ENCODE measurements at places on chromosomes 16 and 17.

GRCh38 chr16:85916141-85916890, 17.4 kb downstream of the IRF8 start:
- no peaks in the 10 kb centered on the region for H3K36me3 ChIP-seq
- peak; percentile 74 for DNase-seq
- H3K4me1 ChIP-seq = peaks cover 11% of the 10 kb centered on the region
- H3K4me3 ChIP-seq = no peak overlapping the region
- H3K27me3 ChIP-seq = peaks cover 3% of the 10 kb centered on the region

- H3K4me1 ChIP-seq = no peaks in the 10 kb centered on the region
- H3K36me3 ChIP-seq = no peaks in the 10 kb centered on the region
- H3K27me3 ChIP-seq = peaks cover 11% of the 10 kb centered on the region
- no peak for DNase-seq
- H3K4me3 ChIP-seq = no peak overlapping the region
These were observed 83.8 kb downstream of the NETO2 start for GRCh38 chr16:47059991-47060390.

DNA sequence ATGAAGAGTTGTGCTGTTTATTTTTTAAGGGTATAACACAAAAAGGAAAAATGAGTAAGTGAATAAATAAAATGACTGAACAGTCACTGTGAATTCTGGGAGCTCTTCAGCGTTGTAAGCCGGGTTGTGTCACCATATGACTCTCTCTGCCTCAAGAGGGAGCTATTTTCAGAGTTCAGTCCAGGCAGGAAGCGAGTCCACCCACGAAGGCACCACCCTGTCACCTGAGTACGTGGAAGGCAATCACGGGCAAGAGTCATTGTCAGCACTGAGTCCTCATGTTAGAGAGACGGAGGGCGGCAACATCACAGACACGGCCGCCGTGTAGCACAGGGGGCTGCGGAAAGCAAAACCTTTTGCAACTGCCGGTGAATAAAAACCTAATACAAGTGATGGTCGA, 227.6 kb downstream of the UTP18 start:
- no peaks in the 10 kb centered on the region for H3K36me3 ChIP-seq
- no peaks in the 10 kb centered on the region for H3K4me1 ChIP-seq
- no peak overlapping the region for H3K27ac ChIP-seq
- DNase-seq = no peak

- peaks cover 86% of the 10 kb centered on the region for H3K4me1 ChIP-seq
- peak; percentile 41 for DNase-seq
- H3K27ac ChIP-seq = peak overlapping the region; percentile 95
- H3K27me3 ChIP-seq = no peaks in the 10 kb centered on the region
- no peaks in the 10 kb centered on the region for H3K36me3 ChIP-seq
These were observed 93.9 kb downstream of the YPEL2 start for GRCh38 chr17:59425085-59425931.

DNA sequence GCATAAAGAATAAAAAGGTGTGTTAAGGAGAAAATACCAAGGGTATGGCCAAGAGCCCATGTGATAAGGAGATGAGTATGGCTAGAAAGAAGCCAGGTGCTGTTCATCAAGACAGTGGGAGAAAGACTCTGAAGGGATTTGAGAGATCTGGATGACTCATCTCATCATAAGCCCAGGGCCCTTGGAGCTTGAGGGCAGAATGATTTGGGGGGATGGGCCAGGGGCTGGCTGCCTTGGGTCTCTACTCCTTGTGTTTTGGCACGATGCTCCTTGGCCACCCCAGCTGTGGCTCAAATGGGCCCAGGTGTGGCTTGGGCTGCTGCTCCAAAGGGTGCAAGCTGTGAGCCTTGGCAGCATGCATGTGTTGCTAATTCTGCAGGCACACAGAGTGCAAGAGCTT, 14.5 kb upstream of the TNFRSF13B start:
- H3K27ac ChIP-seq = no peak overlapping the region
- H3K4me3 ChIP-seq = no peak overlapping the region
- H3K4me1 ChIP-seq = peaks cover 16% of the 10 kb centered on the region
- H3K27me3 ChIP-seq = no peaks in the 10 kb centered on the region
- no peak for DNase-seq
- H3K36me3 ChIP-seq = no peaks in the 10 kb centered on the region

- no peak overlapping the region for H3K4me3 ChIP-seq
- H3K27ac ChIP-seq = peak overlapping the region; percentile 62
- H3K4me1 ChIP-seq = peaks cover 49% of the 10 kb centered on the region
- H3K27me3 ChIP-seq = no peaks in the 10 kb centered on the region
These were observed 120.3 kb upstream of the CIBAR2 start for GRCh38 chr16:85232369-85233142.

GRCh38 chr17:79095345-79096055, 20.9 kb downstream of the ENGASE start:
- peaks cover 94% of the 10 kb centered on the region for H3K27me3 ChIP-seq
- H3K4me1 ChIP-seq = peaks cover 7% of the 10 kb centered on the region
- no peak for DNase-seq
- H3K36me3 ChIP-seq = no peaks in the 10 kb centered on the region
- H3K4me3 ChIP-seq = no peak overlapping the region

GRCh38 chr17:55584055-55584685, 72.9 kb upstream of the SMIM36 start:
- DNase-seq = no peak
- H3K4me1 ChIP-seq = peaks cover 6% of the 10 kb centered on the region
- H3K27ac ChIP-seq = no peak overlapping the region
- no peaks in the 10 kb centered on the region for H3K27me3 ChIP-seq
- no peaks in the 10 kb centered on the region for H3K36me3 ChIP-seq
- H3K4me3 ChIP-seq = no peak overlapping the region

DNA sequence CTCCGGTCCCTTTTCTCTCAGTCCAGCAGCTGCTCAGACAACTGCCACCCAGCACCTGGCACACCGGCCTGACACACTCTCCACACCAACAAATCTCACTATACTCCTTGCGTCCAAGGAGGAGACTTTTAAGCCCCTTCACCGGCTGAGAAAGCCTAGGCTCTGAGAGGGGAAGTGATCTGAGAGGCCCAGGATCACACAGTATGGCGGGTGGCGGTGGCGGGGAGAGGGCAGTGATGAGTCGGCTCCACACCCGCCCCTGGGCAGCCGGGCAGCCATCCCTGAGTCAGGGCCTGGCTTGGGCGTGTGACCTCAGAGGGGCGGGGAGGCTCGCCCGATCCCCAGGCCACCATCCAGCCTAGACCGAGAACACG, 569 bp downstream of the FLII start:
- no peaks in the 10 kb centered on the region for H3K27me3 ChIP-seq
- peaks cover 74% of the 10 kb centered on the region for H3K4me1 ChIP-seq
- H3K36me3 ChIP-seq = peaks cover 38% of the 10 kb centered on the region
- peak; percentile 81 for DNase-seq
- peak overlapping the region; percentile 99 for H3K4me3 ChIP-seq

DNA sequence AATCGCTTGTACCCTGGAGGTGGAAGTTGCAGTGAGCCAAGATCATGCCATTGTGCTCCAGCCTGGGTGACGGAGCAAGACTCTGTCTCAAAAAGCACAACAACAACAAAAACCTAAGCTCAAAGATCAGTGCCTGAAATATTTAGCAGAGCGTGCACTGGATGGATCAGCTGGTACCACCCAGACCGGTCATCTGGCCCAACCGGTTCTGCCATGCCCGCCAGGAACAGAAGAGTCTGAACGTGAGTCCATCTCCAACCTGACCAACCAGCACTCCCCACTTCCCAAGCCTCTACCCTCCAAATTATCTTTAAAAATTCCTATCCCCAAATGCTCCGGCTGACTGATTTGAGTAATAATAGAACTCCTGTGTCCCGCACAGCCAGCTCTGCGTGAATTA, 1.5 kb upstream of the UQCC4 start:
- H3K4me1 ChIP-seq = peaks cover 38% of the 10 kb centered on the region
- peaks cover 7% of the 10 kb centered on the region for H3K36me3 ChIP-seq
- H3K27me3 ChIP-seq = no peaks in the 10 kb centered on the region
- no peak overlapping the region for H3K27ac ChIP-seq
- DNase-seq = no peak

GRCh38 chr17:74304184-74304583, 21.8 kb upstream of the KIF19 start:
- no peak overlapping the region for H3K4me3 ChIP-seq
- no peaks in the 10 kb centered on the region for H3K36me3 ChIP-seq
- H3K4me1 ChIP-seq = peaks cover 12% of the 10 kb centered on the region
- H3K27me3 ChIP-seq = peaks cover 7% of the 10 kb centered on the region

- no peak overlapping the region for H3K27ac ChIP-seq
- H3K4me3 ChIP-seq = no peak overlapping the region
- H3K4me1 ChIP-seq = peaks cover 8% of the 10 kb centered on the region
- no peaks in the 10 kb centered on the region for H3K36me3 ChIP-seq
- H3K27me3 ChIP-seq = no peaks in the 10 kb centered on the region
These were observed 42.5 kb downstream of the DNAH17 start for GRCh38 chr17:78534492-78535272.

- no peaks in the 10 kb centered on the region for H3K36me3 ChIP-seq
- peaks cover 66% of the 10 kb centered on the region for H3K4me1 ChIP-seq
- no peak overlapping the region for H3K4me3 ChIP-seq
- no peak for DNase-seq
- H3K27me3 ChIP-seq = no peaks in the 10 kb centered on the region
These were observed 10.2 kb downstream of the RSPRY1 start for GRCh38 chr16:57196286-57196685.

DNA sequence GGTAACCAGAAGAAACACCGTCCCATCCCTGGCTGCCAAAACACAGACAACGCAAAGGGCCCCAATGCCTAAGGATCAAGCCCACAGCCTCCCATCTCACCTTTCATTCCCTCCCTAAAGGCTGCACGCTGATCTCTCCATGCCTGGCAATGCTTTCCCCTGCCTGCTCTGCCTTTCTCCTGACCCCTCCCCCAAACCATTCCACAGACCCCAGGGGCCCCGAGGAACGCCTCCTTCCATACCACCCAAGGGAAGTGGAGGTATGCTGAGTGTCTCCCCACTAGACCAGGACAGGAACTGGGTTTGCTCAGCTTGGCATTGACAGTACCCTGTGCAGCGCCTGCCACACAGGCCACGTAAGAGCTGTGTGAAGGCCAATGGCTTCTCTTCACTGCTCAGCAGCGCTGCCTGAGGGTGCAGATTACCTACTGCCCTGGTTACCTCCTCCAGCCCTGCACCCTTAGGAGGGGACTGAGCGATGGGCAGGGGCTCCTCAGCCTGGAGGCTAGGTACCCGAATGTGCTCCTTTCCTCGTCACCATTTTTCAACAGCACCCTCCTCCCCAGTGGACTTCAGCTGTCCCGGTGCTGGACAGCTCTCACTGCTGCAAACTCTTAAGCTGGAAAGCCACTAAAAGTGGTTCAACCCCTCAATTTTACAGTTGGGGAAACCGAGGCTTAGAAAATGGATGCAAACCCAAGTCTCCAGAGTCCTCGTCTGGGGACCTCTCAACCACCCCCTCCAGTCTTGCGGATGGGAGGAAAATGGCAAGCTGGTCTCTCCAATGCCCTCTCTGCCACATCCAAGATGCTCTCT, 45.0 kb downstream of the SRCIN1 start:
- H3K27ac ChIP-seq = no peak overlapping the region
- no peak overlapping the region for H3K4me3 ChIP-seq
- peaks cover 39% of the 10 kb centered on the region for H3K4me1 ChIP-seq

DNA sequence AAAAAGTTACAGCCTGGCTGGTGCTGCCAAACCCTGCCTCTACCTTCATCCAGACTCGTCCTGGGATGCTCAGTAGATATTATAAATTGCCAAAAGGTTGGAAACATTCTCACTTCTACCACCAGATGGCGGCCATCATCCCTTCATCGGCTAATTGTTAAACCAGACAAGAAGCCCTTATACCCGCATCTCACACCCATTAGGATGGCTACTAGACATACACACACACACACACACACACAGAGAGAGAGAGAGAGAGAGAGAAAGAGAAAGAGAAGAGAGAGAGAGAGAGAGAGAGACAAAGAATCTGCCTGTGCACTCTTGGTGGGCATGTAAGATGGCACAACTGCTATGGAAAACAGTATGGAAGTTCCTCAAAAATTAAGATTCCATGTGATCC, 15.0 kb upstream of the SCIMP start:
- no peak for DNase-seq
- H3K4me1 ChIP-seq = no peaks in the 10 kb centered on the region
- H3K27ac ChIP-seq = no peak overlapping the region

GRCh38 chr16:1133810-1134520, 18.9 kb upstream of the CACNA1H start:
- H3K27ac ChIP-seq = no peak overlapping the region
- peaks cover 65% of the 10 kb centered on the region for H3K27me3 ChIP-seq
- no peaks in the 10 kb centered on the region for H3K4me1 ChIP-seq

DNA sequence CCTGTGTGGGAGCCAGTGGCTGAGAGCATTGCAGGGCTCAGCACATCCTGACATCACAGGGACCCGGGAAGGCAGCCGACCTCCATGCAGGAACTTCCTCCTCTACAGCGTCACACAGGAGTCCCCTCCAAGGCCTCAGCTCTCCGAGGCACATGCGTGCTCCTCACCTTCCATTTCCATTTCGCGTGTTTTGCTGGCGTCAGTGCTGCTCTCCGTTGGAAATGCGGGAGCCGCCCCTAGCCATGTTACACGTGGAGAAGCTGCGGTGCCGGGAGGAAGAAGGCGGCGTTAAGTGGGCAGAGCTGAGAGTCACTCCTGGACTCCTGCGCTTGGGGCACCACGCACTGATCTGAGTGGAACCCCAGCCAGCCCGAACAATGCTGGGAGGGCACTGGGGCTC, 25.2 kb upstream of the CRISPLD2 start:
- no peak overlapping the region for H3K4me3 ChIP-seq
- DNase-seq = no peak
- H3K27ac ChIP-seq = peak overlapping the region; percentile 77
- no peaks in the 10 kb centered on the region for H3K36me3 ChIP-seq

GRCh38 chr16:794091-794822, 5.8 kb downstream of the CHTF18 start:
- no peak overlapping the region for H3K4me3 ChIP-seq
- no peak for DNase-seq
- H3K36me3 ChIP-seq = no peaks in the 10 kb centered on the region
- H3K27me3 ChIP-seq = peaks cover 30% of the 10 kb centered on the region

All from left ventricle myocardium inferior (tissue), 1 donor.